ENCODE measurements at places on chromosomes 6 and 20. TPM values are rescaled to one million over a fixed set of nuclear protein-coding genes. Genes with fewer than 3 reads are reported as not detected.

The C6orf141 gene
- 0.99 TPM for total RNA-seq

The SEMG1 gene
- not detected for total RNA-seq

The CASS4 gene
- 4.1 TPM for total RNA-seq

The ALDH8A1 gene
- total RNA-seq, result 13.7 TPM

The FUT9 gene
- 4.0 TPM for total RNA-seq

The MRAP2 gene
- 4.7 TPM for total RNA-seq

The IMPG1 gene
- total RNA-seq, result 0.64 TPM

The BPIFA1 gene
- total RNA-seq, result not detected

The SULF2 gene
- 72.6 TPM for total RNA-seq

The FOXS1 gene
- 5.3 TPM for total RNA-seq

The CEP43 gene
- 27.3 TPM for total RNA-seq

The SIRPB1 gene
- 1.8 TPM for total RNA-seq

The TENT5A gene
- 13.5 TPM for total RNA-seq

The MSH5 gene
- total RNA-seq, result 18.9 TPM

The NNAT gene
- total RNA-seq, result 39.2 TPM

The DEFB125 gene
- not detected for total RNA-seq

The MDN1 gene
- 34.7 TPM for total RNA-seq

The MYL9 gene
- 19.2 TPM for total RNA-seq

The UBD gene
- total RNA-seq, result 1.1 TPM

The HLA-DOA gene
- 11.0 TPM for total RNA-seq

The HM13 gene
- 79.2 TPM for total RNA-seq

The TPBG gene
- 32.2 TPM for total RNA-seq

The AGPAT4 gene
- 25.9 TPM for total RNA-seq

The BEND6 gene
- 2.5 TPM for total RNA-seq

The GPX5 gene
- total RNA-seq, result not detected

The MUCL3 gene
- total RNA-seq, result not detected

The ZBTB46 gene
- total RNA-seq, result 26.4 TPM

The AHCY gene
- 93.0 TPM for total RNA-seq
